AG08395 (cell line): ENCODE measurements at places on chromosomes 7 and 10.

- no peak for DNase-seq
Measured at GRCh38 chr7:55642266-55642665, 70.0 kb upstream of the VOPP1 start.

DNA sequence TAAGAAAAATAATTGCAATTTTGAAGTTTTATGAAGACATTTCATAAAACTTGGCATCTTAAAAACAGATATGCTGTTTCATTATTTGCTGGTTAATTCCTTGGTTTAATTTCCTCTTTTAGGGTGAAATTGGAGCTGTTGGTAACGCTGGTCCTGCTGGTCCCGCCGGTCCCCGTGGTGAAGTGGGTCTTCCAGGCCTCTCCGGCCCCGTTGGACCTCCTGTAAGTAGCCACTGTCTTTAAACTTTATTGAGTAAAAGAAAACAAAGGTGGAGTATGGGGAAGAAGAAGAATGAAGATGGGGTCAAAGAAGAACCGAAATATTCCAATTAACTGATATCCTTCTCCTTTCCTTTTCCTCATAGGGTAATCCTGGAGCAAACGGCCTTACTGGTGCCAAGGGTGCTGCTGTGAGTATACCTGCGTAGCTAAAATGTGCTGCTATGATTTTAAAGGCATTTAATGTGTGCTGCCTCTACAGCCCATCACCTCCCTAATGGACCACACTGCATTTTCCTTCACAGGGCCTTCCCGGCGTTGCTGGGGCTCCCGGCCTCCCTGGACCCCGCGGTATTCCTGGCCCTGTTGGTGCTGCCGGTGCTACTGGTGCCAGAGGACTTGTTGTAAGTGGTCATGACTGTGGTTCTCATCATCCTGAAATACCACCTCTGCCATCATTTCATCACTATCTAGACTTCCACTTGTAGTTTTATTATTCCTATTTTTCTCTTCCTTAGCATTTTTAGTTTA is 14.7 kb downstream of the COL1A2 start:
- DNase-seq = no peak

DNA sequence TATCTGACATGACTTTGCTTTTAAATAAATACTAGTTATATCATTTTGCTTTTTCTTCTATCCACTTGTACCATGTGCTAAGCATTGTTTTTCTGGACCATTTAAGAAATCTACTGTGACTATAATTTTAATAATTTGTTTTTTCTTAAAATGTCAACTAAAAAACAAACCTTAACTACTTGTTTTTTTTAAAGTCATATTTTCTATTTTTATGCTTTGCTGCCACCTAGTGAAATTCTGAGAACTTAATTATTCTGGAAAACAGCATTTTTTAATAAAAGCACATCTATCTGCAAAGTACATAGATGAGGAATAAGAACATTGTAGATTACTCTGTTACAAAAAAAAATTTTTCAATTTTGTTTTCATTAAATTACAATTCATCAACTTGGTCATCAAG is 47.4 kb downstream of the ORC5 start:
- DNase-seq = peak; percentile 26

DNA sequence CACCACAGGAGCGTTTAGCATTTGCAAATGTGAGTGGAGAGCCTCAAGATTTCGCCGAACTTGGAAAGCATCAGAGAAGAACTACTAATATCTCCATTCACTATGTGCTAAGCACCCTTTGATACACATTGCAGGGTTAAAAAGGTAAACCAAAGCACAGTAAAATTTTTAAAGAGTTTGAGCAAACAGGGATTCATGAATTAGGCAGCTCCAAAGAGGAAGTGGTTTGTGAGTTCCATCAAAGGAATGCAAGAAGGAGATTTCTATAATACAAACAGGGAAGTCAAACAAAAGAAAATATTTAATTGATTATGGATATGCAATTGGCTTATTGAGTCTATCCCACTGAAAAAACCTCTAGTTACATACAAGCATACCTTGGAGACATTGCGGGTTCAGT is 81.1 kb upstream of the TMEM72 start:
- peak; percentile 61 for DNase-seq

- no peak for DNase-seq
Measured at GRCh38 chr7:138138244-138138643, 62.0 kb downstream of the AKR1D1 start.

DNA sequence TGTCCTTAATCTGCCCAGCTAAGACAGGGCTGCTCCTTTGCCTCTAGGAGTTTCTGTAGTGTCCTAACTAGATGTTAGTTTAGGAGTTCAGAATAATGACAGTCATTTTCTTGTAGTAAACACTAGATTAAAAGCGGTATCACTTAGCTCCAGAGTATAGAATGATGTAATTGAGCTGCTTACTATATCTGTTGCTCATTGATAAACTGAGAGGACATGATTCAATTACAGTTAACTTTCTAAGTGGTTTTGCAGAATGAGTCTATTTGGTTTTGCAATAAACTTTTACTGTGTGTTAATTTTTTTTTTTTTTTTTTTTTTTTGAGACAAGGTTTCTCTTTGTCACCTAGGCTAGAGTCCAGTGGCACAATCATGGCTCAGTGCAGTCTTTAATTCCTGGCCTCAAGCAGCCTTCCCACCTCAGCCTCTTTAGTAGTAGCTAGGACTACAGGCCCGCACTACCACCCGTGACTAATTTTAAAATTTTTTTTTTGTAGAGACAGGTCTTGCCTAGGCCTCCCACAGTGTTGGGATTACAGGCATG is 1.8 kb downstream of the STMP1 start:
- DNase-seq = no peak

- DNase-seq = no peak
Measured at GRCh38 chr7:148581624-148582023, 8.9 kb upstream of the C7orf33 start.

DNA sequence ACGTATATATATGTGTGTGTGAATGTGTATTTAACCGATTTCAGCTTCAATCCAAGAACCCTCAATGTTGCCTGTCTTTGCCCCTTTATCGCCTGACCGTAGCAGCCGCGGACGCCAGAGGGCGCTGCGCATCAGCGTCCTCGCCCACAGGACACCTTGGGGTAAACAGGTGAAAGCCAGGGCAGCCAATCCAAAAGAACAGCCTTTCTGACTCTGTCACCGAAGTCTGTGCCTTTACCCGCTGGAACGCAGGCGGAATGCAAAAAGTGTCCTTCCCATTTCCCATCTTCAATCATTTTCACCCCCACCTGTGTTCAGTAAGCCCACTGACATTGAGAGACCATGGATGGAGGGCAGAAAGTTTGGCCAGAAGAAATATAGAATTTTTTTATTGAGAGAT is 3.6 kb downstream of the NXPH1 start:
- DNase-seq = no peak

DNA sequence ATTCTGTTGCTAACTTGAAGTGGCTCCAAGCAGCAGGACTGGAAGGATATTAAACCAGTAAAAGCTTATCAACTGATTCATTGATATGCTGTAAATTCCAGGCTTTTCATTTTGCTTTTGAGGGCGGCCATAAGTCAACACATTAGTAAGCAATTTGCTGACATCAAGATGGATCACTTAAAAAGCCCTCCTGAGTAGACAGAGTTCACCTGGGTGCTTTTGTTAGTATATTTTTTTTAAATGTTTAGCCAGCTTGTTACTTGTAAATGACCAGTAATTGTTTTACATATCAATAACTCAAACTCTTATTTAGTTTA is 26.5 kb downstream of the RNF32 start:
- DNase-seq = no peak
